ENCODE measurements at places on chromosomes 5 and 9.

DNA sequence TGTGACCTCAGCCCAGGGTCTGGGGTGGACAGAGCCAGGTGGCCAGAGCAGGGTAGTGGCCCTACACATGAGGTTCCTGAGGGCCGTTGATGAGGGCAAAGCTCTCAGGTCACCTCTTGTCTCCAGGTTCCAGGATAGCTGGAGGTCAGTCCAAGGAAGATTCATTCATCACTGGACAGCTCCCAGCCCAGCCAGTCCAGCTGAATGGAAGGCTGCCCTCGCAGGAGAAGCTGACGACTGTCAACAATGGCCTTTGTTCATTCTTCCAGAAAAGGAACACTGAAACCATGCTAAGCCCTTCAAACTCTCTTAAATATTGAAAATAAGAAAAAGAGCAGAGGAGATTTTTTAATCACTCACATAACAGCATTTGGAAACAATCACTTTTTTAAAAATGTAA, 169.7 kb upstream of the TBCA start:
- DNase-seq, result no peak

GRCh38 chr5:174311121-174311520, 265.6 kb downstream of the NSG2 start:
- DNase-seq, result no peak

DNA sequence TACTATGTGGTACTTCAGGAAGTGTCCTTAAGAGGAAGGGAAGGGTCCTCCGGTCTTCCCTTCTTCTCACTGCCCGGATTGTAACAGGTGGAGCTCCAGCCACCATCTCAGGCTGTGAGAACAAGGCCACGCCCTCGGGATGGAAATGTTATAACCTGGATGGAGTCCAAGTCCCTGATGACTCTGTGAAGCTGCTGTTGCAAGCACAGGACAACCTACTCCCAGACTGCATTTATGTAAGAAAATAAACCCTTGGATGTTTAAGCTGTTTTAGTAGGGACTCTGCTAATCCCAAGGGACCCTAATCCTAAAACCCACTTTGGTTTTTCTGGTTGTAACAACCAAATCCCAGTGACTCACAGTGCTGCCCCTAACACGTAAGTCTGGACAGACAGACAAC, 221.6 kb downstream of the ACTL7B start:
- no peak for DNase-seq

- no peak for DNase-seq
These were observed 51.2 kb downstream of the INVS start for GRCh38 chr9:100150214-100150613.

- no peak for DNase-seq
These were observed 2.4 kb upstream of the MOB3B start for GRCh38 chr9:27532046-27532445.

GRCh38 chr9:137245450-137246421, 4.6 kb downstream of the TUBB4B start:
- no peak for DNase-seq

DNA sequence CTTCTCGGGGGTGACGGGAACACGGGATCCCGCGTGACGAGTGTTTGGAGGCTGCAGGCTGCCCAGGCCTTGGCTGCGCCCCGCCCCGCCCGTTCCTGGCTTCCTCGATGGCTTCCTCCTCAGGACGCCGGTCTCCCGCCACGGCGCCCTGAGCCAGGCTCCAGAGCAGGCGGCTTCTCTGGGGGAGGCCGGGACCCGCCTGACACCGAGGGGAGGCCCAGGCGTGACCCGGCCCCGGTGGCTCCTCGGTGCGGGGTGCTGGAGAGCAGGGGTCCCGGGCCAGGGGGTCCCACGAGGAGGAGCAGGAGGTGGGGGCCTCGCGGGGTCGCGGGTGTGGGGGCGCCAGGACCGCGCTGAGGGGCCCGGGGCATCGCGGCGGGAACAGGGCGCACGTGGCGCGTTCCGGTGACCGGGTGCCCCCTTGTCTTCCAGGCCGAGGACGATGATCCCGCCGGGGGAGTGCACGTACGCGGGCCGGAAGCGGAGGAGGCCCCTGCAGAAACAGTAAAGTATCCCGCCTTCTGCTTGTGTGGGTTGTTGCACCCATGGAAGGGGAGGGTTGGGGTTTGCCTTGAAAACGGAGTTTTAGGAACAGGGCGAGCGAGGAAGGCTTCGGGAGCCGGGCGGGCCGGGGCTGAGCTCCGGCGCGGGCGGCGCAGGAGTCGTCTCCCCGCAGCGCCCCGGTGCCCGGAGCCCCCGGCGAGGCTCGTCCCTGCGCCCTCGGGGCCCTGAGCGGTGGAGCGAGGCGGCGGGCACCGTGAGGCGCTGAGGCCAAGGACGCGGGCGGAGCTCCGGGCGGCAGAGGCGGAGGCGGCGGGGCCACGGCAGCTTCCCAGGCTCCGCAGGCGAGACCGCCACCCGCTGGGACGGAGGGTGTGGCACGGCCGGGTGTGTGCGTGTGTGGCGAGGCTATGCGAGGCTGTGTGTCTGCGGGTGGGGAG, 22.2 kb downstream of the AHRR start:
- peak; percentile 28 for DNase-seq

DNA sequence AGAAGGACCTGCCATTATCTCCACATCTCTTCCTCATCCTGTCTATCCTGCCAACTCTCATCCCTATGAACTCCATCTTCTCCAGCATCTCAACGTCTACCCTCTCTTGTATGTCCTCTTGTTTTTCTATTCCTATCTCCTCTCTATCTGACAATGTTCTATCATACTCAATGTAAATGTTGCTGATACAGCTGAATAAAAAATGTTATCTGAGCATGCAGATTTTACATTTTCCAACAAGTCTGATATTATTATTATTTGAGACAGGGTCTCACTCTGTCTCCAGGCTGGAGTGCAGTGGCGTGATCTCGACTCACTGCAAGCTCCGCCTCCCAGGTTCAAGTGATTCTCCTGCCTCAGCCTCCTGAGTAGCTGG, 56.0 kb upstream of the RAI14 start:
- DNase-seq, result no peak

- DNase-seq, result no peak
These were observed 7.0 kb upstream of the DCTN4 start for GRCh38 chr5:150765799-150766169.

DNA sequence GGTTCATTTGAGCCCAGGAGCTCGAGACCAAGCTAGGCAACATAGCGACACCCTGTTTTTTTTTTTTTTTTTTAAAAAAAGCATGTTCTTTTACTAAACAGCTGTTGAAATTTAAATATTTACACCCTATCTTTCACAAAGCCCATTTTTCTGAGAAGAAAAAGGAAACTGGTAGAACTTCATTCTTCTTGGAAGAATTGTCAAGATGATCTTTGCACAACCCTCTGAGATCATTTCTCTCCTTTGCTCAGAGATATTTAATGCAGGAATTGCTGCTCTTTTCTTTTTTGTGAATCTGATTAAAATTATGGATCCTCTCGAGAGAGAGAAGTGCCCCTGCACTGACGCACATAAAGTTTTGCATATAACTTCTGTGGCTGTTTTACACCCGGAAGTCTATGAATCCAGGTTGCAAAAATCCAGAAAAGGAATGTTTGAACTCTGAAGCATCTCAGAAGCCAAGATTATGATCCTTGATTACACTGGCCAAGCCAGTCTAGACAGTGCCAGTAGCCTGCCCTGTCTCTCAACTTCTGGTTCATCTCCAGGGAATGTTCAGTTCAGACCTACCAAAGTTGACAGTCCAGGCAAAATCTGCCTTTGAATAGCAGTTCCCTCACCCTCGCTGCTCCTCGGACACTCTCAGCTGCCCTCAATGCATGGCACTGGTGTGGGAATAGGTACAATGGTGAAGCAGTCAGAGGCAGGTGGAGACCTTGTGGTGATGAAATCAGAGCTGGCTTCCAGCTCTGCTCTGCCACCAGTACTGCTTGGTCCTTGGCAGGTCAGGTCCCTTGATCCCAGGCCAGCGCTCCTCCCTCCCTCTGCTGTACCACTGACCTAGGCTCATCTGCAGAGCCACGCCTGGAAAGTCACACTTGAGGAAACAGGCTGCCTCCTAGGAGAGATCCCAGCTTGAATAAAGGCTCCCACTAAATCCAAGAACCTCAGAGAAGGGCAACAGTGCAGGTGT, 13.3 kb upstream of the SLC31A2 start:
- DNase-seq, result no peak

DNA sequence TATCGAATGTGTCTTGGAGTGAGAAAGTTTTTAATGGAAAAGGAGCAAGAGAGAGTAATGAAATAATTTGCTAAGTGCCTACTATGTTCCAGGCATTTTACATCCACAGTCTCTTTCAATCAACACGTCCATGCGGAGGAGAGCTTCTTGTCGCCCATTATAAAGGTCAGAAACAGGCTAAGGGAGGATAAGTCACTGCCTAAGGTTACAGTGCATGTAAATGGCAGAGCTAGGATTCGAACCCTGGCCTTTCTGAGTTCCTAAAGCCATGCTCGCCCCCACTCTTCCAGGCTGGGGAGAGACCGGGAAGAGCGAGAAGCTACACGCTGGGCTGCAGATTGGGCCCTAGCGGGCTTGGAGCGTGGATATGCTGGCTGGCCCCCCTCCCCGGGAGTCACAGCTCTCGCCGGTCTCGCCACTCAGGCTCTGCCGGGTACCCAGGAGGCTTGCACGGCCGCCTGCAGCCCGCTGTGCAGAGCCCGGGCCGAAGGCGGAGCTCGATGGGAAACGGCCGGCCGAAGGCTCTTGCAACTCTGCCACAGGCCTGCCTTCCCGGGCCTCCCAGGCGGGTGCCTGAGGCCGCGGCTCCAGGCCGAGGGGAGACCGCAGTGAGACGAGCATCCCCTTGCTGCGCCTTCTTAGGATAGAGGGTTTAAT, 775 bp upstream of the LHX2 start:
- no peak for DNase-seq

GRCh38 chr5:126462239-126463014, 39.2 kb downstream of the GRAMD2B start:
- no peak for DNase-seq

- DNase-seq, result no peak
These were observed 86.5 kb upstream of the SGCD start for GRCh38 chr5:156240414-156240813.

- no peak for DNase-seq
These were observed 22.0 kb upstream of the MAPK9 start for GRCh38 chr5:180313677-180314505.

DNA sequence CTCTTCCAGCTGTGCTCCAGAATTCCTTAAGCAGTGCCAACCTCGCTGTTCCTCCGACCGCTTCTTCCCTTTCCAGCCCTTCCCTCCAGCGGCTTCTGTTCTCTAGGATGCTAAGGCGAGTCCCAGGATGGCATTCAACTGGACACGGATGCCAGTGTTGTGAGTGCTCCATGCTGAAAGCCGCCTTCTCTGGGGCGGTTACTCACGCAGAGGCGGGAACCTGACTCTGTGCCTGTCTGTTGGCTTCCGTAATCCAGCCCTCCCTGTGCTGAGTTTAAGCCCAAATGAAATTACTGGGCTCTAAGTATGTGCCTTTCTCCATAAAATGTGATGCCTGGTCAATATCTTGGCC, 20.2 kb downstream of the COL5A1 start:
- no peak for DNase-seq
